Skeletal muscle cell (primary cell): ENCODE measurements at places on chromosomes 4 and X.

DNA sequence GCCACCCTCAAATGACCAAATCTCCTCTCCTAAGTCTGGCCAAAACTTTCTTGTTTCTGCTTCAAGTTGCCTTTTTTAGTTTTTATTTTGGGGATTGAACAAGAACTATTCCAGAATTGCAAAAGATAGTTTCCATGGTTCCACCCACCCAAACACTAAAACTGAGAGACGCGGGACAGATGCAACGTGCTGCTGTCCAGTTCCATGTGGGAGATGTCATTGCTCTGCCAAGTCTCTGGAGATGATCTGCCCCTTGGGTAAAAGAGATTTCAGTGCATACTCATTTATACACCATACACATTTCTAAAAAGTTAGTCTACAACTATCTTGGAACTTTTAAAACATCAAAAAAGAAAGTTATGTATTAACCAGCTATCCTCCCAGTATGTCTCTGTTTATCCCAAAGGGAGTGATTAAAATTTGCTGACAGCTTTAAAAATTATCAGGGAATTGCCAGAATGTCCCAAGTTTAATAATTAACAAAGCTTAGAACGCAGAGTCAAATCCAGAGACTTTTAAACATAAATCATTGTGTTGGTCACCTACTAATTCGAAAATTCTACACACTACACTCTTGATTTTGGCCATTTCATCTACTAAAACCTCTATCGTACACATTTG, 3.2 kb downstream of the MAOB start:
- no peak for DNase-seq

DNA sequence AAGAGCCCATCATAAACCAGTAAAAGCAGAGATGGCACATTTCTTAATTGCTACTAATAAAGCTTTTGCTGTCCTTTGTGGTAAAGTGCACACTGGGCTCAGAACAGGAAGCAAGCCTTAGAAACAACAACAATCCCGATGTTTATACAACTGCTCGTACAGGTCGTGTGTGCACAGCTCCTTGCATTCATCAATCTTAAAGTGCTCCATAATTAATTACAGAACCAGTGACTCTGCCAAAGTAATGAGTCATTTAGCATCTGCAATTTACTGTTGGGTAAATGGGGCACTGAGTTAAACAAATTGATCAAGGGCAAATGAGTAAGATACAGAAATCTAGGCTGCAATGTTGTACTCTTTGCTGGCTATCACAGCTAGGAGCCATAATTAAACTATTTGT, 61.3 kb upstream of the TXK start:
- no peak for DNase-seq

DNA sequence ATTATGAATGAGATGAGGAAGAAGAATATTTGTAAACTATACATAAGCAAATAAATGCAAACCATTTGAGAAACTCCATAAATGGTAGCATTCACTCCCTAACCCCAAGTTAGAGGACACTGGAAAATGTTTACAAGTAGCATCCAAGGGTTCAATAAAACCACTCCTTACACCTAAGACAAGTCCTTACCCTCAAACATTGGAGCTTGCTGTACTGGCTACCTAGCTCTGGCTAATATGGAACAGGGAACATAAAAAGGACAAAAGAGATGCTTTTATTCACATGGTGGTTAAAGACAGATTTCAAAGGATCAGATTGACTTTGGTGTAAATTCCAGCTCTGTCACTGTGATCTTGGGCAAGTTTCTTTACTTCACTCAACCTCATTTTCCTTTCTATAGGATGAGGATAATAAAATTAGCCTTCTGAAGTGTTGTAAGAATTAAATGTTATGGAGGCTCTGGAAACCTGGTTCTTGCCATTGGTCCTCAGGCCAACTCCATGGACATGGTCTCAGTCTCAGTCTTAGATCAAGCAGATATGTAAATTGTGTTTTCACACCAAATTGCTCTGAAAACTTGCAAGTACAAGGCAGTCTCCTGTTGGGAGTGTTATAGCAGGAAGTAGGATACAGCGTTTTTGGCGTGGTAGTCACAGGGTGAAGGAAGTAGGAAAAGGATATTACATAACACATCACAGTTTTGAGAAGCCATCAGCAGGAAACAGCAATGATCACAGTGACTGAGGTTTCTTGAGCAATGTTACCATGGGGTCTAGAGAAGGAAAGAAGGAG, 3.3 kb downstream of the CXCL1 start:
- DNase-seq: no peak

DNA sequence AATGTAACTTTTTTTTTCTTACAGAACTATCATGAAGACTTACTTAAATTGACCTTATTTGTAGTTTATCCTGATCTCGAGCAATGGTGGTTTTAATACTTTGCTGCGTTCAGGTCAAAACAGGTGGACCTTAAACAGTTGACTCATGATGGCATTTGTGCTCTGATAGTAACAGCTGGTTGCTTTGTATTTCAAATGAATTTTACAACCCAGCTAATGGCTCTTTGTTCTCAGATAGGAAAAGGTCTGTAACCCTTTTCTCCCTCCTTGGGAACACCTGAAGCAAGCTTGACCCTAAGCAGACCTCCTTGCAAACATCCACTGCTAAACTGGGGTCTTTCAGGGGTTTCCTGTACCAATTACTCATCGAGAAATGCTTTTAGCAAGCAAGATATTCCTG, 79.2 kb downstream of the F11 start:
- DNase-seq: no peak

DNA sequence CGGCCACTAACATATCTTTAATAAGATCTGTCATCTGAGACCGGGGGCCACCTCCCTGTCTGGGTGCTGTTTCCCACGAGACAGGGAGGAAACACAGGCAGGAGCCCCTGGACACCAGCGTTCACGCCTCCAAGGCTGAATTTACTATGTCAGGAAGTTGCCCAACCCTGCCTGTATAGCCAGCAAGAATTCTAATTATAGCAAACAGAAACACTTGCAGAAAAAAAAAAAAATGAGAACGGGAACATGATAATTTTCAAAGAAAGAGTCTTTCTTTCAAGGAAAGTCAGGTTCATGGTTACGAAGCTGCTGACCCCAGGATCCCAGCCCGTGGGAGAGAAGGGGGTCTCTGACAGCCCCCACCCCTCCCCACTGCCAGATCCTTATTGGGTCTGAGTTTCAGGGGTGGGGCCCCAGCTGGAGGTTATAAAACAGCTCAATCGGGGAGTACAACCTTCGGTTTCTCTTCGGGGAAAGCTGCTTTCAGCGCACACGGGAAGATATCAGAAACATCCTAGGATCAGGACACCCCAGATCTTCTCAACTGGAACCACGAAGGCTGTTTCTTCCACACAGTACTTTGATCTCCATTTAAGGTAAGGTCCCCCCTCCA, at the start of gene IL3RA:
Gene IL3RA, plus strand, starts transcription at position 455 of the 613 bp plus-strand sequence. CDS start 4,981 bp downstream, outside the sequence.
- no peak for DNase-seq

DNA sequence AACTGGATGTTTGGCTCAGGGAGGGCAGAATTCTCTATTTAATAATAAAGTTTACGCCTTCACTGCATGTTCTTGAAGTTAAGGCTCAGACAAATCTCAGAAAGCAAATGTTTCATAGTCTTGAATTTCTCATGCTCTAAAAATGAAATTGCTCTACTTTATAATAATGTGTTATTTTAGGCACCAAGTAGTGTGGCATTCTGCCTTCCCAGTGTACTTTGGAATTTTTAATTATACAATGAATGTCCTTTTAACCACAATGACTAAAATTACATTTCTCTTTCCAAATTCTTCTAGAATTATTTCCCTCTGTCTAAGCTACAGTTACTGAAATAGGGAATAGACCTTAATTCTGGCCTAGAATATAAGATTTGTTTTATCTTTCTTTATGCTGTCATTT, 97.9 kb upstream of the PDE5A start:
- no peak for DNase-seq

- no peak for DNase-seq
Observed at GRCh38 chr4:95537863-95538488, 10.8 kb downstream of the UNC5C start.

- no peak for DNase-seq
Observed at GRCh38 chr4:99190336-99190735, 28.7 kb downstream of the ADH6 start.

DNA sequence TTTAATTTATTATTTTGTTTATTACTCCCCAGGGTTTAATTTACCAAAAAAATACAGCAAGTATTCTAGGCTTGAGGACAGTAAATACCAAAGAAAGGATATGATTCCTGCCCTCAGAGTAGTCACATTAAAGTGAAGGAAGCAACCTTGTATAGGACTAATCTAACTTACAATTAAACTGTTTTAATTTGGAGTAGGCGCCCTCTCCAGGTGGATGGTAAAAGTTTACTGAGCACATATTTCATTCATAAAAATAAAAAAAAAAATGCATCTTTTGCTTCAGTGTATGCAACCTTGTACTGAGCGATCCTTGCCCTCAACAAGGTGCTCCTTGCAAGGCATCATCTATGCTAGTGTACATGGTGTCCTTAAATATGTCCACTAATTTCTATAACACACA, 72.0 kb upstream of the MAGEB16 start:
- DNase-seq: no peak

DNA sequence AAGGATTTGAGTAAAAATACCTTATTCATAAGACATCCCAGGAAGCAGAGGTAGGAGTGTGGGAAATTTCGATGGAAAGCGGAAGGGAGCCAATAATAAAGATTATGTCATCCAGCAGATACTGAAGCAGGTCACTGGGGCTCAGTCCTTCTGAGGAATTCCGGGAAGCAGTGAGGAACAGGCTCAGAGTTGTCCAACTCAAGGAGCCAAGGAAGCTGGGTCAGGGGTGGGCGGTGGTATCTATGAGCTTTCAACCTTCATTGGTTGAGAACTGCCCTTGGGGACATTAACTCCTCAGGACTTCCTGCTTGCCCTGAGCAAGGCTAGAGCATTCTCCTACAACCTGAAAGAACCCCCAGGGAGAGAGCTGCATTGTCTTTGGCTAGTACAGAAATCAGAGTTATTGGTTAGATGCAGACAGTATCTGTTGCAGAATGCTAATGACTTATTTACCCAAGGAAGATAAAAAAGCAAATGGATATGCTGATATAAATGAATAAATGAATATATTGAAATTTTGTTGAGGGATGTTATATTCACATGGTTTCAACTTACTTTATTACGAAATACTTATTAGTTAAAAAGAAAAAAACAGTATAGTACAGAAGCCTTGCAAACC, 68.2 kb downstream of the DMP1 start:
- no peak for DNase-seq

GRCh38 chrX:69309074-69309792, 144.0 kb upstream of the PJA1 start:
- DNase-seq: no peak
